CD4-positive, alpha-beta T cell treated with Interleukin-17A for 1 hour (primary cell): ENCODE measurements at places on chromosomes 4 and X.
A peak's percentile ranks its signal among the peaks of the same experiment; 100 is the strongest.

- no peak for DNase-seq
These were observed 333.8 kb upstream of the PCDH7 start for GRCh38 chr4:30386266-30386895.

- no peak for DNase-seq
These were observed 99.3 kb upstream of the EGFL6 start for GRCh38 chrX:13469963-13470684.

GRCh38 chrX:67563469-67564448, 19.9 kb downstream of the AR start:
- no peak for DNase-seq

DNA sequence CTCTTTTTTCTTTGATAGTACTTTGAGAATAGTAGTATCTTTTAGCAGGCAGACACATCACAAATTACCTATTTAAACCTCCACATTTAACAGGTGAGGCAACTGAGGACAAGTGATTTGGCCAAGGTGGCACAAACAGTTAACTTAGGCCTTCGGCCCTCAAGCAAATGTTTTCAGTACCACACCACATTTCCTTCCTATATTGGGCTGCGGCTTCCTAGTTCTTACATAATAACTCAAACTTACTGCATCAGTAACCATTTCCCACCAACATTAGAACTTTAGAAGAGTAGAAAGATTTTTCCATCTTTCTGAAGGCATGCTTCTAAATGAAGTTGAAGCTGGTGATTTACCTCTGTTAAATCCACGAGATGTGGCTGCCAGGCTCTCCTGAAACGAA, 63.2 kb upstream of the SLC4A4 start:
- DNase-seq, result peak; percentile 16

DNA sequence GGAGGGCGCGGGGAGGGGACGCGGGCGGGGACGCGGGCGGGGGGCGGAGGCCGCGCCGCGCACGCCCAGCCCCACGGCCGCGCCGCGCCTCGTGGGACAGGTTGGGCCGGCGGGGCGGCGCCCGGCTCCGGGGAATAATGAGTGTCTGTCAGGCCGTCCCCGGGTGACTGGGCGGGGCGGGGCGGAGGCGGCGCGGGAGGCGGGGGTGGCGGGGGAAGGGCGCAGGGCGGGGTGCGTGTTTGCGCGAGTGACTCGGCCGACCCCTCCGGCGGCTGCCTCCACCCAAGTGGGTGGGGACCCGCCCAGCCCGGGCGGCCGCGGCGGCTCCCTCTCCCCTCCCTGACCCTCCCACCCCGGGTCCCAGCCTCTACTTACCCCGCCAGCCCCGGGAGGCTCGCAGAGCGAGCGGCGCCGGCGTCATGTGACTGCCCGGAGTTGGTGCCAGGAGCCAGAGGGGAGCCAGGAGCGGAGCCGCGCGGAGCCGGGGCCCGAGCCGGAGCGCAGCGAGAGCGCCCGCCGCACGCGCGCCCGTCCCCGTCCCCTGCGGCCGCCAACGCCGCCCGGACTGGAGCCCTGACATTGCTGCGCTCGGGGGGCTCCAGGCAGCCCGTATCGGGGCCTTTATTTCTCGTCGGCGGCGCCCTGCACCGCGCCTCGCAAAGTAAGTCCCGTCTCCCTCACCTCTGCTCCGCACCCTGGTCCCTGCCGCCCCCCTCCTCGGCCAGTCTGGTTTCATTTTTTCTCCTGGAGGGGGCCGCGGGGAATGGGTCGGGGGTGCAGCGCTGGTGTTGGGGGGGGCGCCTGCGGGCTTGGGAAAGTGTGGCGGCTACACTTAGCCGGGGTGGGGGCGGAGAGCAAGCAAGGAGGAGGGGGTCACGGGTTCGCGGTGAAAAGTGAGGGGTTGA, at the start of gene KLF3:
TSS of gene KLF3 (plus strand) at position 399 of the 905 bp plus-strand sequence. CDS start 16,427 bp downstream, outside the sequence.
- DNase-seq, result peak; percentile 95

GRCh38 chrX:112901869-112902725, 61.5 kb upstream of the AMOT start:
- DNase-seq, result no peak

- DNase-seq, result no peak
These were observed 161.5 kb downstream of the PPARGC1A start for GRCh38 chr4:23728393-23728792.

GRCh38 chr4:176077561-176077960, 11.9 kb downstream of the WDR17 start:
- no peak for DNase-seq
